ENCODE measurements at places on chromosomes 5 and 9.

GRCh38 chr5:141816598-141817399 is 61.4 kb downstream of the PCDH1 start:
- no peak for DNase-seq

DNA sequence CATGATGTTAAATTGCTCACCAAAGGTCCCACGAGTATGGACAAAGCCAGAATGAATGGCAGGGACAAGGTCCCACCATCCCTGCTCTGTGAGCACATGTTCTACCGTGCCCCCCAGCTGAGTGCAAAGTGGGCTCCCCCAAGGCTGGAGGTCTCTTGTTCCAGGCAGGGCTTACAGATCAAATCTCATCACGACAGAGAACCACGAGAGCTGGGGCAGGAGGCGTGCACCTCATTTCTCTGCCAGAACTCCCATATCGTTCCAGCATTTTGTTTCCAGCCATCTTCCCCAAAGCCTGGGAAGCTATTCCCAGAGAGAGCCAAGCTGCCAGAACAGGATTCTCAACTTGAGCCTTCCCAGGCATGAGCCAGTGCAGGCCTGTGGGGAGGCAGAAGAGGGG is 108.5 kb downstream of the ZNF354C start:
- DNase-seq: no peak

GRCh38 chr5:129249886-129250285 is 155.3 kb downstream of the ISOC1 start:
- no peak for DNase-seq

DNA sequence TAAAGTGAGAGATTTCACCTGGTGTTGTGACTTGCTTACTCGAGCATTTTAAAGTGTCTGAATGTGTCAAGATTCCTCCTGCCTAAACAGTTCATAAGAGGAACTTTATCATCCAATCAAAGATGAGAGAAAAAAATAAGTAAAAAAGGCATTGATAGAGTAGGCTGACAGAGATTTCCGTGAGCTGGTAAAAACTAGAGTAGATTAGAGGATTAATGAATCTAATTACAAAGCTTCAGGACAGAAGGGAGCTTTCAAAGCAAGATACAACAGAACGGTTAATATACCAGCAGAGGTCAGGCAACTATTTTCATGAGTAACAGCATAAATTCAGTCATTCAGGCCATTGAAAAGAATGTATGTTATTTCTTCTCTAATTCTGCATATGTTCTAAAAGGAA is 91.5 kb downstream of the ADAMTS6 start:
- DNase-seq: no peak

GRCh38 chr5:147369742-147370374 is 135.0 kb downstream of the STK32A start:
- DNase-seq: no peak

All from stimulated activated CD8-positive, alpha-beta memory T cell treated with anti-CD3 and anti-CD28 coated beads, Interleukin-4, amount 100 ng/mL, for 1 hour (primary cell).